SHP77 treated with DMSO at 0.1 percent for 48 hours (cell line): ENCODE measurements at places on chromosomes 3 and 15.

DNA sequence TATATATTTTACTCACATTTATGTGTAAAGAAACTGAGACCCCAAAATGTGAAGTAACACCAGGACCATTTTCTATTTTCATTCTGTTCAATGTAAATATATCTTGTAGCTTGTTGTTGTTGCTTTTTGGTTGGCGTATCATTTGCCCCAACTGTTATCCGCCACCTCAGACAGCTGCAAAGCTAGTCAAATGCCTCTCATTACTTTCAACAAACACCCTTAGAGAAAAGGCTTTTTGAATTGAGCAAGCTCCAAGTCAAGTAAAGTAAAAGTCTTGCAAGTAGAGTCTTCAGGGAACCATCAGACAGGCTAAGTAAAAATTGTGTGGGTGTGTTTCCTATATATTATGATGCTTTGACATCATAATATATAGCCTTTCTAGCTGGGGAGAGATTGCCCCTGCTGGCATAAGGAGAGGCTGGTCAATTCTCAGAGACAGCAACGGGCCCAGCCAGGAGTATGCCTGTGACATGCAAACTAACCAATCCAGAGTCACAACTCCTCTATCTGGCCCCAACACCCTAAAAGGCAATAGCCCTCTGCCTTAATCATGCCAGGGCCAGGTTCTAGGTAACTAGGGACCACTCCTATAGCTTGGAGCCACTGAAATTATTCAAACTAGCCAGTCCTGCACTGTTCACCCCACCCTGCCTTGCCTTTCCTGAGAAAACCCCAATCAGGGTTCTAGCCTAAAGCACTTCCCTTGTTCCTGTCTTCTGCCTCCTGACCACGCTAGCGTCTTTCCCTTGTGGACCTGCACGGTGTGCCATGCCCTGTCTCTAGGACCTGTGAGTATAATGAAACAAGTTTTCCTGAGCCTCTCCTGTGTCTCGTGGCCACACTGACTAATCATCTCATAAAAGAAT, 75.6 kb downstream of the RAD18 start:
- DNase-seq = no peak

DNA sequence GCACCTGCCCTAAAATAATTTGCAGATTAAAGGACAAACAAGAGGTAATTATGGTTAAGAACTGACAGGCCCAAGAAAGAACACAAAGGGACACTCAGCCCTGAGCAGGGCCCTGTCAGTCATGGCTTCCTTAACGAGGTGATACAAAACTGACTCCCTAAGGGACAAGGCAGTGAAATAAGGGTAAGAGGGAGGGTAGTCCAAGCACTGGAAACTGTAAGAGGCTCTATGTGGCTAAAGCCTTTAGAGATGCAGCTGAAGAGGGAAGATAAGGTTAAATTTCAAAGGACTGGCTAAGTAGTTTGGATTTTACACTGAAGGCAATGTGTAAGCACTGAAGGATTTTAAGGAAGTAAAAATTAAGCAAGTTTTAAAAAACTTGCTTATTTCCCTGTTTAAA, 3.9 kb downstream of the ATR start:
- DNase-seq = no peak

DNA sequence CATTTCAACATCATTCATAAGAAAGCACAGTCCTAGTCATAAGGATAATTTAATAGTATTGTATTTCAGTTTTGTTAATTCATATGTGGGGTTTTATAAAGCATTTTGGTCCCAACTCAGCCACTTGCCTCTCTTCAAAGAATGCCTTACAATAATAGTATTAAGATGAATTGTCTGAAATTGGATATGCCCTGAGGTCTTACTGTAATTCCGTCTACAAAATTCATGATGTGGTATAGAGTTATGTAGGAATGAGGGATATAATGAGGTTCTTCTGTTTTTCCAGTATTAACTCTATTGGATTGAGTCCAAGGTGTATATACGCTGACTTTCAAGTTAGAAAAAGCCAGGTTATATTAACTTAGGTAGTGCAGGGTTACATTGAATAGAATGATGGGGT, 177.0 kb downstream of the GOLIM4 start:
- DNase-seq = no peak

- DNase-seq = no peak
These were observed 39.9 kb downstream of the LRCH3 start for GRCh38 chr3:197830967-197831313.

- no peak for DNase-seq
These were observed 565.3 kb upstream of the SGO1 start for GRCh38 chr3:20751296-20751695.

DNA sequence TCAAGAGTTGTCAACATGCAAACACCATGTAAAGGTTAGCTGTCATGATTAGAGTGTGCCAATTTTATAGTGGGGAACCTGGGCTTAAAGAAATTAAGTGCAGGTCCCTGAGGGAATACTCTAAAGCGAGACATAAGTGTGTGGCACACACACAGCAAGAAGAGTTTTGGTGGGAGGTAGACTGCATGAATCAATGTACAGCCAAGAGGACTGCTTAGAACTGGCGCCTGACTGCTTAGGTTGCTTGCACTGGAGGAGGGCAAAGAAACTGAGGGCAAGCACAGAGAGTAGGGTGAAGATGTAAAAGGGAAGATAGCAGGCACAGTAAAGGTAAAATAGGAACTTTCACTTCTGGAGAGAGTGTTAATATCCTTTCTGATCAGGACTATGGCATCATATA, 184.9 kb downstream of the SOX2 start:
- DNase-seq = no peak

DNA sequence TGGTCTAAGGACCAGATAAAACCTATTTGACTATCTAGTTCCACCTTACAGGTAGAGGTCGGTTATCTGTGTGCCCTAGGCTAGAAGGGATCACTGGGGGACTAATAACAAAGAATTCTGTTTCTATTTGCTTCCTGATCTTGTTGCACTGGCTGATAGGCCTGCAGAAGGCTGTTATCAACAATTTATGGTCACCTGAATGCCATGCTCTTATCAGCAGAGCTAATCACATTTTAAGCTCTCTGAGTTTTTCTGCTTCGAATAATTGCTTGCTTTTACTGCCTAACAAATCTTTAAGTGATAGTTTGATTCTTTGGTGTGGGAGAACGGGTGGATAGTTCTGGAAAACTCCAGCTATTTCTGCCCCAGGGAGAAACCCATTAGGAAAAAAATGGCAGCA, 263.1 kb downstream of the PDZRN3 start:
- DNase-seq = no peak

- DNase-seq = no peak
These were observed 16.1 kb downstream of the ALDH1A3 start for GRCh38 chr15:100895721-100896120.

DNA sequence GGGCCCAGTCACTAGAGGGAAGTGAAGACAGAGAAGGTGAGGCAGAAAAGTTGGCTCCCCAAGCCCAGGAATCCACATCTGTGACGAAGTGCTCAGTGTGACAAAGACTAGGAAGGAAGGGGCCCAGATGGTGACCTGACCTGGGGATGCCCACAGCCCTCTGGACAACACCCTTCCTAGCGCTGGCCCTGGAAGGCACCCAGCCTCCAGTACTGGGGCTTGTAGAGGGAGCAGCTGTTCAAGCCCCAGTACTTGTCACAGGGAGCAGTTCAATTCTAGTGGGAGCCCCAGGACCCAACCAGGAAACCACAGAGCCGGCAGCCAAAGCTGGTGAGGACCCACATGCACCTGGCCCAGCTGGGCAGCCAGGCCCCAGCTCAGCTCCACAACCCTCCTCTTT, 190.8 kb downstream of the XXYLT1 start:
- no peak for DNase-seq

GRCh38 chr3:153927107-153927506, 194.1 kb upstream of the ARHGEF26 start:
- DNase-seq = no peak

GRCh38 chr3:16723978-16724377, 118.8 kb upstream of the DAZL start:
- no peak for DNase-seq

- DNase-seq = no peak
These were observed 309.0 kb downstream of the GBE1 start for GRCh38 chr3:81452418-81452817.

- no peak for DNase-seq
These were observed 243.5 kb upstream of the UBE2E2 start for GRCh38 chr3:22959593-22959992.

DNA sequence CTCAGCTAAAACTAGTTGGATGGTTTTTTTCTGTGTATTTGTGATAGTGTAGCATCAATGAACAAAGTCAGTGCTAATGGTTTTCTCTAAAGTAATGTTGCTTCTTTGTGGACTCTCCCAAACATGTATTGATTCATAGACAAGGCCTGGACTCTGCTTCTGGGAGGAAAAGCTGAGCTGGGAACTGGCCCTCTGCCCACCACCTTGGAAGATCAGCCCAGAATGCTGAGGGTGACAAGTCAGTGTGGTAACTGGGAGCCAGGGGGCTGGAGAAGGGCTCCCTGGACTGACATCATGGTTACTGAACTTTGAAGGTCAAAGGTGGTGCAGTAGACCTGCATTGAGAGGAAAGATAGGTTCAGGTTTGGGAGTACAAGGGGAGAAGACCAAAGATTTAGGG, 3.0 kb downstream of the ARHGAP31 start:
- no peak for DNase-seq

GRCh38 chr15:34434627-34435305, 2.8 kb downstream of the GOLGA8A start:
- no peak for DNase-seq

DNA sequence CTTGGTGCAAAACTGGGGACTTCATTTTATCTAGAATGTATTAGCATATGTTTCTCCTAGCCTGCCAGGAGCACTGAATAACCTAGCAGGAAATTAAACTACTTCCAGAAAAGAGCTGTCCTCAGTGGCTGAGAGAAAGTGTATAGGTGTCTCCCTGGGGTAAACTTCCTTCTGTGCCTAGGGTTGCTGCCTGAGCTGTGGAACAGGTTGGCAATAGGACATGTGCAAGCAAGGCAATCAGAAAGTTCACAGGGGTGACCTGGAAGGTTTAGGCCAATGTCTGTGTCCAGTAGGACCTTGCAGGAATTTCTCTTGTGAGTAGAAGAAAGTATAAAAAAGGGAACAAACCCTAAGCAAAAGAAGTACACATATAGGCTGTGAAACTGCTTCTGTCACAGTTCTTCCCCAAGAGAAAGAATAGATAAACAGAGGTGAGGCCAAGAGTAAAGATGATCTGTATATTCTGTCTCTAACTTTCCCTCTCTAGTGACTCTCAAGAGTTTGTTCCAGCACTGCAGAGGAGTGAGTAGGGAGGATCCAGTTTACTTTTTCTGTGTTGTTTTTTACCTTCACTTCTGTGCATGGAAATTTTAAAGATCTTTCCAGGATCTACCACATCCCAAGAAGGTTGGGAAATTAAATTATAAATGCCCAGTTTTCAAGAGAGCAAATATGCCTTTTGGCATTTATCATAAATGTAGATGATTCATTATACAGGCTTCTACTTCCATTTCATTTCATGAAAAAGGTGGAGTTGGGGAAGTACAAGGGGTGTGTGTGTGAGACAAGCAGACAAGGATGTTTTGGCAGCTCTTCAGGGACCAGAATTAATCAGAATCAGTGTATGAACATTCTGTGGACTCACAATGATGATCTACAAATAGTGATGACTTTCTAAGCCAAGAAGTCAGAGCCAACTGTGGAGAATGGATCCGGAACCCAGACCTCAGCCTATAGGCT, 155.2 kb downstream of the RBPMS2 start:
- no peak for DNase-seq

DNA sequence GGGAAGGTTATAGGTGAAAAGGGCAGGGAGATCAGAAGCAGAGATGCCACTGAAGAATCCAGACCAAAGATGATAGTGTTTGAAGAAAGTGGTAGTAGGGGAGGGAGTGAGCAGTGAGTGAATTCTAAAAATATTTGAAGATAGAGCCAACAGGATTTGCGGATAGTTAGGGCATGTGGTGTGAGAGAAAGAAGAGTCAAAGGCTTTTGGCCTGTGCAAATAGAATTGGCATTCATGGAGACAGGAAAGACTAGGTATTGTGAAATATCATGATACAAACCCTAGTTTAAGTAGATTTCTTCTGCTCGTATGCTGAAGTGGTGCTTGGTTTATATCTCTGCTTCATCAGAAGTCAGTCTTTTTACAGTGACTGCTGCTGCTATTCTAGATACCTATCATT, 224.2 kb upstream of the CFAP20DC start:
- no peak for DNase-seq

DNA sequence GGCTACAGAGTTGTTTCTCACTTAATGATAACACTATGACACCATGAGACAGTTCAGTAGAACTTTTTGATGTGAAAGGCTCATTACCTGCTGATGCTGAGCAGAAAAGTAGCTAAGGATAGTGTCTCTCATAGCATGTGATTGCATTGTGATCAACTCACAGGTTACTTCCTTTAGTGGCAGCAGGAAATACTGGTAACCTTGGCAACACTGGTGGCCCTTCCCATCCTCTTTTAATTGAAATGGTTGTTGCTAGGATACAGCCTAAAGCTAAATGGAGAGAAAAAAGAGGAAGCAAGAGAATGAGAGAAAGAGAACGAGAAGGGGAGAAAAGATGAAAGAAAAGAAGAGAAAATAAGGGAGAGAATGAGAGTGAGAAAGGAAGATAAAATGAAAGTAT, 204.7 kb upstream of the GAP43 start:
- no peak for DNase-seq

DNA sequence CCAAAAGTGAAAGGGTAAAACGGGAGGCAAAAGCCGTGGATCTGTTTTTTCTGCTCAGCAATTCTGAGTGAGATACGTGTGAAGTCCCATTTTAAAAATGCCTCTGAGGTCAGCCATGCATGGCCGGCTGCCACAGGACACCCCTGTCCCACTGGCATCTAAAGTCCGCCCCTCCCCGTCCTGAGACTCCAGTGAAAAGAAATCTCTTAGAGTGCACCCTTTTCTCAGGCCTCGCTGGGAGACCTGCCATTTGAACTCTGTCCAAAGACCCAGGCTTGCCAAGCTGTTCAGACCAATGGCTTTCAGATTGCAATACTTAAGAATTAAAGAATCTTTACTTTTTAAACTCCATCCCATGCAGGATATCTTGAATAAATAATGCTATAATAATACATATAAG, 61.0 kb upstream of the SLC24A5 start:
- no peak for DNase-seq

DNA sequence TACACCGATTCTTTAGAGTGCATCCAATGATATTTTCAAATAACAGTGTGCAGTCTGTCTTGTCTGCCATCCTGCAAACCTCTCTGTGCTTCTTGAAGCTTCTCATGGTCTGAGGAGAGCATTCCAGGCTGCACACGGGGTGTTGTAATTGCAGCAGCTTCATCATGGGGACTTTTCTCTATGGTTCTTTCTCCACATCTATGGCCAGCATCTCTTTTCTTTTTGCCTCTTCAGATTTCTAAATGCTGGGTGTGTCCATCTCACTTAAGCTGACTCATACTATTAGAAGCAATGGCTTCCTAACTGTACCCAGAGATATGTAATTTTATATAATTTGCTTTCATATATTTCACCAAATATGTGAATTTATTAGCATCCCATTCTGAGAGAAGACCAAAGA, 63.8 kb upstream of the EPHB3 start:
- no peak for DNase-seq

GRCh38 chr15:80090879-80091503, 31.5 kb downstream of the ZFAND6 start:
- no peak for DNase-seq

DNA sequence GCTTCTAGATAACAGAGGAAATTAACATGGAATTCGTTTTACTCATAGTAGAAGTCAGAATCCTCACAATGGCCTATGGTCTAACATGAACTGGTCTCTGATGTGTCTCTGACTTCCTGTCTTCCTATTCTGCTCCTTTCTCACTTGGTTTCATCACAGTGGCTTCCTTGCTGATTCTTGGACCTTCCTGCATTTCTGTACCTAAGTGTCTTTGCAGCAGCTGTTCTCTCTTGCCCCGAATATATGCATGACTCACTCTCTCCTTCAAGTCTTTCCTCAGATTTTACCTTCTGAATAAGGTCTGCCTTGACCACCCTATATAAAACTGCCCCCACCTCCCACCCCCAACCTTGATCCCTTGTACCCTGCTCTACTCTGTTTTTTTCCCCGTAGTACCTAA, 14.1 kb downstream of the ARL13B start:
- no peak for DNase-seq
